Temporal lobe (tissue), 4 donors: ENCODE measurements at places on chromosomes 2 and 18. TPM values are rescaled to one million over a fixed set of nuclear protein-coding genes. Genes with fewer than 3 reads are reported as not detected.

Gene SP140
- 0.49 TPM for total RNA-seq

Gene TSPYL6
- under 0.01 TPM for total RNA-seq

Gene VWC2L
- 3.2 TPM for total RNA-seq

Gene IL36RN
- not detected for total RNA-seq

Gene EIF2B4
- 12.3 TPM for total RNA-seq

Gene GALR1
- under 0.01 TPM for total RNA-seq

Gene LDLRAD4
- 63.4 TPM for total RNA-seq

Gene AQP12B
- total RNA-seq, result not detected

Gene TANK
- total RNA-seq, result 52.1 TPM

Gene POU3F3
- total RNA-seq, result 230 TPM

Gene MYCN
- 47.5 TPM for total RNA-seq

Gene PIGN
- 30.5 TPM for total RNA-seq

Gene MAP3K19
- 1.7 TPM for total RNA-seq
